ENCODE measurements at places on chromosomes 12 and 14.

DNA sequence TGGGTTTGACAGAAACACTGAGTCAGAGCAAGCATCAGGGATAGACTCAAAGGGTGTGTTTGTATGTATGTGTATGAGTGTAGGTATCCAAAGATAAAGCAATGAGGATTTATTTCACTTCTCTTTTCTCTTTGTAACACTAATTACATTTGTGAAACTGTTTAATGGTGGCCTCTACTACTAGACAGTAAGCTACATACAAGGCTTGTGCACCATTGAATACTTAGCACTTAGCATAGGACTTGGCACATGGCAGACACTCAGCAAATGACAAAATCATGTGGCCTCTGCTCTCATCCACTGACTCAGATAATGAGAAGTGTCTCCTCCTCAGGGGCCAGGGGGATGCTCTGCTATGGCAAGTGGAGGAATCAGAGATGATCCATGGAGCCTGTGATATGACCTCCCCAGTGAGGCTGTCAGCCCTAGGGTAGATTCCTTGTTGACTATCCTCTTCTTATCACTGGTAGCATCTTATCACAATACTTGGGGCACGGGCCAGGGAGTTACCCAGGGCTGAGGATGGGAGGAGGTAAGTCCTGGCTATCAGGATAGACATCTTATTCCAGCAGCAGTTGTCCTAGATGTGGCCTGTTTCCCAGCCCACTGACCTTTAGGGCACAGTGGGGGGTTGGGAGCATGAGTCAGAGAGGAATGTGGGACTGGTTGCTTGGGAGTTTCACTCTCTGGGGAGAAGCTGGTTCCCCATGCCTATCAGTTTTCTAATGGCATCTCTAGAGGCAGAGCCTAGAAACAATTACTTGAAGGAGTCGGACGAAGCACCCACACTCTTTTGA is 71.2 kb upstream of the HOXC13 start:
- DNase-seq, result no peak

DNA sequence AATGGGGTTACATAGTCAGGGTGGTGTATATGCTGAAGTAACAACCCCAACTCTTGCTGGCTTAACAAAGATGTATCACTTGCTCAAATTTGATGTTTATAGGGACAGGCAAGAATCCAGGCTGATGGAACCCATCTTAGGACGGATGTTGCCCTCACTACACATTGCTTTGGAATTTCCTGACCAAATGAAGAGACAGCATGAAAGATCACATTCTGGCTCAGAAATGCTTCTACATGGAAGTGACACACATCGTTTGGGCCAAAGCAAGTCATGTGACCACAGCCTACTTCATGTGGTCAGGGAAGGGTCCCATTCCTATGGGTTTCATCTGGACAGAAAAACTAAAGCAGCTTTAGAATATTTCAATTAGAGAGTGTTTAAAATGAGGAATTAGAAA is 345.8 kb downstream of the TMEM132D start:
- DNase-seq, result no peak

DNA sequence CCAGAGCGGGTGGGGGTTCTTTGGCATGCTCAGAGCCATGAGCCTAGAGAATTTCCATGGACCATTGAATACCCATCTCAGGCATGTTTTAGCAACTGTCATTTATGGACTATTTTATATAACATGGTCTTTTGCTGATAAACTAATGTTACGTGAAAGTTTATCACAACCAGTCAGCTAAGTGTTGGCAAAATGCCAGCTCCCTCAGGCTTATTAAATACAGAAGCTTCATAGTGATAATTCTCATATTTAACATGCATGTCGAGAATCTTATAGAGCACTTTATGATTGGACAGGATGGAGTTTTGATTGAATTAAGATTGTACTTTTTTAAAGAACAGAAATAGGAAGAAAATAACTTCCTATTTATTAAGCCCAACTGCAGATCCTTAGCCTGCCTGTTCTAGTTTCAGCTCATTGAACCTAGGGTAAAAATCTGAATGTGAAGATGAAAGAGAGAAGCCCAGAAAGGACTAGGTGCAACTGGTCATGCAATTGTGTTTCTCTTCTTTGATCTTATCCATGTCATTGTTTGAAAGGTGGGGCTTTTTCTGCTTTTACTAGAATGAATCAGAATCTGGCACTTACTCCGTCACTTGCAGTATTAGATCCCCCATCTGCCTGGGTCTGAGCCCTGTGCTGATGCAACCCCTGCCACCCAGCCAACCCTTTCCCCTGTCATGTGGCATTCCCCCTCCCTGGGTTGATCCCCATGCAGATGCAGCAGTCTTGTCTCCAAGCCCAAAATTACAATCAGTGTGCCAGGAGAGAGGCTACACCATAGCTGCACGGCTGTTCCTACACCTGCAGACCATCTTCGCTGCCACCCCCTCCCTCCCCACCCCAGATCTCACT is 134.6 kb upstream of the EVL start:
- DNase-seq, result no peak

DNA sequence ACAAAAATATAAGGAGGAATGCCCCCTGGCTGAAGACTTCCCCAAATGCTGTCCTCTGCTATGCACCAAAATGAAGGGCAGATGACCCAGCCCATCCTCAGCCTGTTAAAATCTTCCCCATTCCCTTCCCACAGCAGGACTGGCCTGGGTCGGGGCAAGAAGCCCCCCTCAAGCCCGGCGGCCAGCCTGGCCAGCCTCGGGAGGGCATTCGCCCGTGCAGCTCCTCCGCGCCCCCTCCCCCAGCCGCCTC is 413 bp downstream of the RARG start:
- DNase-seq, result no peak

DNA sequence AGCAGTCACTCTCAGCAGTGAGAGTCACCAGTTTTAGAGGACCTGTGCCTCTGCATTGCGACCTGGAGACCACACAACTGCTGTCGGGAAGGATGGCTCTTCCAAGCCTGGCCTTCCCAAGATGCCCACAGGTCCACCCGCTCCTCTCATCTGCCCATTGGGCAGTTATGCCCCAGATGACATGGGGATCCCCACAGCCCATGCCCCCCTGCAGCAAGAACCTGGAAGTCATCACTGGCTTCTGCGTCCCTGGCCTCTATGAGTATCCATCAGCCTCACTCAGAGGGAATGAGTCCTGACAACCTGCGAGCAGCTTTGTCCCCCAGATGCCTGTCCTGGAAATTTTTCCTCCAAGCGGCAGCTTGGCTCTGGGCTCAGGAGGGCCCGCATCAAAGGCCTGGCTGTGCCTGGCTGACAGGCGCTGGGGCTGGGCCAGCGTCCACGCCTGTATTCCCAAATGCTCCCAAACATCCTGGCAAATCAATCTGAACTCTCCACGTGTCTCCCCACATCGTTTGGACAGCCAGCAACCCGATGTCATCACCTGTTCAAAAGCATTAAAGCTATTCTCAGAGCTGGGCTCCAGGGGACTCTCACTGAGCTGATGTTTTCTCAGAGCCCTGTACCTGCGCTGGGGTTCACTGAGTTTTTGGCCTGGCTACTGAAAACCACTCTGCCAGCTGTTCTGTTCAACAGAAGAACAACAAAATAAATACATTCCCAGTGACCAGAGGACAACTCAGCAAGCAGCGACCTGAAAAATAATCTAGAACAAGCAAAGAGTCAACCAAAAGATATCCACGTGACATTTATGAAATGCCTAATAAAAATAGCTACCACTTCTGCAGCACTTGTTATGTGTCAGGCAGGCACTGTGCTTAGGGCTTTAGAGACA is 57.8 kb downstream of the CLMN start:
- DNase-seq, result no peak

DNA sequence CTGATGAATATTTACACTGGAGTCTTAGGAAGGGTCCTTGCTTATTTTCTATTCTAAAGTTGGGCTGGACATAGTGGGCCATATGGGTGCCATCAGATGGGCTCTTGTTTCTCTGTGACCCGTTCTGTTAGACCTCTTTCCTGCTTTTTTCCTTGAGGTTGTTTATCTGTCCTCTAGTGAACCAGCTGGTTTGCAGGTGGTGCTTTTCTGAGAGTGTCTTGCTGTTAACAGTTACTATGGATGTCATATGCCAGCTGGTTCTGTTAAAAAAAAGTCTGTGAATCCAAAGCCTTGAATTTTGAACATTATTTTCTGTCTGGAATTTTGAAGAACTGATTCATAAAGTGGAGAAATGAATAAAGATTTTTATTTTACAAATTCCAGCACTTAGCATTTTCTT is 29.2 kb downstream of the ZC3H14 start:
- DNase-seq, result no peak

DNA sequence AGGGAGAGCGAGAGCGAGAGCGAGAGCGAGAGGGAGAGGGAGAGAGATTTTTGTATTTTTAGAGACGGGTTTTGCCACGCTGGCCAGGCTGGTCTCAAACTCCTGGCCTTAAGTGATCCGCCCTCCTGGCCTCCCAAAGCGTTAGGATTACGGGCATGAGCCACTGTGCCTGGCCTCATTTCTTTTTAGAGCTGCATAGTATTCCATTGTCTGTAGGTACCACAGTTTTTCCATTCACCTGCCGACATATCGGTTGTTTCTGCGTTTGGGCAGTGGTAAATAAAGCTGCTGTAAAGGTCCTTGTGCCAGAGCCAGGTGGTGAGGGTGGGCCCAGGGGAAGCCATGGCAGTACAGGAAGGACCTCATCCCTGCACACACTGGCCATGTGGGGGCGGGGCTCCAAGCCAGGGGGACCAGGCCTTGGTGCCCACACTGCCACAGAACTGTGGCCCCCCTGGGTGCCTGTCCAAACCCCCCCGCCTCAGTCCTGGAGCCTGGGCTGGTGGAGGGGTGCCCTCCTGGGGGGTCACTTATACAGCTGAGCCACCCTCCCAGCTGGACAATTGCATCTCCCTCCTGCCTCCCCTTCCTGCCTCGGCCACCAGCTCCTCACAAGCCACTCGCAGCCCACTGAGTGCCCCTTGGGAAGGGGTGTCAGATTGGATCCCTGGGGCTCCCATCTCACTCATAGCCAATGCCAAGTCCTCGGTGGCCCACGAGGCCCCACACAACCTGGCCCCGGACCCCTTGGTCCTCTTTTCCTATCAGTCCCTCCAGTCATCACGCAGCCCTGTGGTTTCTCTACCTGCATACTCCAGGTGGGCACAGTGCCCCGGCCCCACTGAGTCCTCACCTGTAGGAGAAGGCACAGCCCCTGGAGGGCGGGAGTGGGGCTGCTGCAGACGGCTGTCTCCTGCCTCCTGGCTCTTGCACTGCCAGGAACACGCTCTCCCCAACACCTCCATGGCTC is 1.7 kb upstream of the PUS1 start:
- no peak for DNase-seq

GRCh38 chr12:76984566-76984965 is 80.8 kb downstream of the E2F7 start:
- no peak for DNase-seq

GRCh38 chr12:128111333-128111732 is 155.6 kb upstream of the TMEM132C start:
- no peak for DNase-seq

DNA sequence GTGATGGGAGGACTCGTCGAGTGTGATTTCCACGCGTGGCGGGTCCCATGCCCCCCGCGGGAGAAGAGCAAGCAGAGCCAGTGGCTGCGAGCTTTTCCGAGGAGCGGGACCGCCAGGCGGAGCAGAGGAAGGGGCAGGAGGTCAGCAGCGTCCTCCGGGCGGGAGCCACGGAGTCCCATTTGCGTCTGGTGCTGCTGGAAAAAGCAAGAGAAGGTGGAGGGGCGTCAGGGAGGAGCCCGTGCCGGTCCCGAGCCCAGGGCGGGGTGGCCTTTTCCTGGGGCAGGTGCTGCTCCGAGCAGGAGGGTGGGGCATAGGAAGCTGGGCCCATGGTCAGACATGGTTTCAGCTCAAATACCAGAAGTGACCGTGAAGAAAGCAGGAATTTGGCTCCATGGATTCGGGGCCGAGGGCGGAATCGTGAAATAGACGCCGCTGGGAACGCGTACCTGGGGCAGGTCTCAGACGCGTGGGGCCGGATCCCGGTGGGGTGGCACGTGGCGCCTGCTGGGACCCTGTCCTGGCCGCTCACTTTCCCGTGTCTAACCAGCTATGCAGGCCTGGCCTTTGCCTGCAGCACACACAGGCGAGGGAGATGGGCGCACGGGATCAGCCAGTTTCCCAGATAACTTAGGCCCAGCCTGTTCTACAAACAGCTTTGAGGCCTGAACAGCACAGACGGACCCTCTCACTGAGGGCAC is 60.0 kb downstream of the GALNT9 start:
- no peak for DNase-seq

- DNase-seq, result no peak
Measured at GRCh38 chr12:102957339-102958050, at the start of gene ASCL1. ASCL1 (plus strand) TSS chr12:102957674; CDS start chr12:102958245, 571 bp downstream.

GRCh38 chr14:52103416-52103815 is 34.6 kb upstream of the NID2 start:
- DNase-seq, result no peak

DNA sequence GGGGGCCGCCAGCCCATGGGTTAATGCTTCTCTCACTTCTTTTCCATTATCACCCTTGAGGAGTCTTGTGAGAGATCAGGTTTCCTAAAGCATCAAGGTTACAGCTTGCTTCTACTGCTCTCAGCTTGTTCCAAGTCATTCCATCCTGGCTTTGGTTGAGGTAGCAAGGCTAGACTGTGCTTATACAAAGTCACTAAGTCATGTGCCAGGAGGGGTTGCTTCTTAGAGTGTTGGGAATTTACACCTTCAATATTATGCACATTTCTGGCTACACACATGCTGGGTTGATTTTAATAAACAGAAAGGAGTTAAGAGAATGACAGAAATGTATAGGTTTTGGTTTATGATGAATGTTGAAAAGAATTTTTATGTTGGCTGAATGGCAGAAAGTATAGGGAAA is 21.8 kb downstream of the IFT43 start:
- no peak for DNase-seq

GRCh38 chr14:91996948-91997371 is 42.9 kb downstream of the TRIP11 start:
- DNase-seq, result peak; percentile 16

DNA sequence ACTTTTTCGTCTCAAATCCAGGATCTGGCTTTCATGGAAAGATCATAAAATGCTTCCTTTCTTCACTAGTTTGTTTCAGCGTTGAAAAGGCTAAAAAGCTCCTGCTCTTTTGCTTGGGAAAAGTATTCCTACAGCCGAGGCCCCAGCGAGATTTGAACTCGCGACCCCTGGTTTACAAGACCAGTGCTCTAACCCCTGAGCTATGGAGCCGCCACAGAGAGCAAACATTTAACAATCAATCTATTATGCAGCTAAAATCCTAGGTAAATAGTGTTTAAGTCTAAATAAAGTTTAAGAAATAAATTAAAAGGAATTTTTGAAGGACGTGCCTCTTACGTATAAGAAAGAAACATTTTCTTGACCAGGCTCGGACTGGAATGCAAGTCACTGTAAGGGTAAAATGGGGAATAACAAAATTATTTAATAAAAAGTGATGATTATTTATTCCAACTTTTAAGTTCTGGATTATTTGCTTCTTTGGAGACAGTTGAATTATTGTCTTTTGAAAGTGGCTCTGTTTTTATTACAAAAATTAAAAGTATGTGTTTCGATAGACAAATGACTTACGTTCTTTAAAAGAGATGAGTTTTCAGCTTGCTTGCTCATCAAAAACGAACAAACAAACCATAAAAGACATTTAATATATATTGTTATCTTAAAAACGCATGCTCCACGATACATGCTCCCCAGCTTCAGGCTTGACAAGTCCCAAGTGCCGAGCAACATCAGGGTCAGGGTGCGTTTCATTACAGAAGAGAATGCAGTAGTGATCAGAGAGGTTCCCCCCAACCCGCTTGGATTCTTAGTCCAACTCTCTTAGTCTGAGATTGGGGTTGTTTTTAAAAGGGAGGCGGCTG is 10.2 kb downstream of the OR6S1 start:
- DNase-seq, result peak; percentile 36

Data from NCI-H446 treated with DMSO at 0.1 percent for 48 hours (cell line).